NCI-H2081 (cell line): ENCODE measurements at places on chromosomes 12 and 14.

DNA sequence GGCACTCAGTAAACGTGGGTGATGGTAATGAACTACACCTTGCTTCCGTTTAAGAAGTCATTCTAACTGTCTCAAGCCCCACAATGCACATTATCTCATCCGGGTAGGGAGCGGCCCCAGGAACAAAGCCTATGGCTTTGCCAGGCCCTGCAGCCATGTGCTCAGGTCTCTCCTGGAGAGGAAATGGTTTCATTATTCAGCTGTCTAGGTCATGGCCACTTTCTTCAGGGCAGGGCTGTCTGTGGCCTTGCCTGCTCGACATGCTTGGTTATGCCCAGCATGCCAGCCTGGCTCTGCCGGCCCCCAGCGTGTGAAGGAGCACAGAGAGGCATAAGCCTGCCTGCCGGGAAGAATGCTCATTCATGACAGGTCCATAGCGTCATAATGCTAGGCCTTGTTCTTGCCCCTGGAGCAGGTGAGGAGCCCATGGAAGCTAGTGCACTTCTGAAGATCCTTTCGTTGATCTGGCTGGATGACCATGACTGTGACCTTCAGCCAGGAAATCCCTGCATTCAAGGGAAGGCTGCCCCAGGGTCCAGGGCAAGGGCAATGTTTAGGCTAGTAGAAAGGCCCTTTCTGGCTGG lies 26.3 kb upstream of the FOS start:
- DNase-seq = no peak

DNA sequence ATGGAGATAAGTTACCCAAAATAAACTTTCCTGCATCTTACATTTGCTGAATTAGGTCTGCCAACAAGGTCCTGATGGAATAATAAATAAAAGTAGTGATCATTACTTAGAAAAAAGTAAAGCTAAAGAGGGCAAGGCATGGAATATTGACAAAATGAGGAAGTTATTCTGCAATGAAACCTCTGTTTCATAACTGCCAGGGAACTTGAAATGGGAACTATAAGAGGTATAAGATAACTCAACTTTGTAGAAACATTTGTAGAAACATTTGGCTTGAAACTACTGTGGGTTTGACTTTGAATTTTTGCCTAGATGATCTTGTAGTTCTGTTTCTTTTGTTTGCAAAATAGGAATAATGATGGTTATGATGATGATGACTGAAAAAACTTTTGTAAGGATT lies 18.7 kb upstream of the YBX3 start:
- DNase-seq = no peak

GRCh38 chr12:54042970-54043853 lies 10.4 kb downstream of the HOXC5 start:
- no peak for DNase-seq

- no peak for DNase-seq
These were observed 61.4 kb downstream of the UBR7 start for GRCh38 chr14:93268406-93268805.

- no peak for DNase-seq
These were observed 8.2 kb upstream of the CGRRF1 start for GRCh38 chr14:54501480-54501879.

- no peak for DNase-seq
These were observed 152.6 kb downstream of the GLT1D1 start for GRCh38 chr12:129005829-129006228.

DNA sequence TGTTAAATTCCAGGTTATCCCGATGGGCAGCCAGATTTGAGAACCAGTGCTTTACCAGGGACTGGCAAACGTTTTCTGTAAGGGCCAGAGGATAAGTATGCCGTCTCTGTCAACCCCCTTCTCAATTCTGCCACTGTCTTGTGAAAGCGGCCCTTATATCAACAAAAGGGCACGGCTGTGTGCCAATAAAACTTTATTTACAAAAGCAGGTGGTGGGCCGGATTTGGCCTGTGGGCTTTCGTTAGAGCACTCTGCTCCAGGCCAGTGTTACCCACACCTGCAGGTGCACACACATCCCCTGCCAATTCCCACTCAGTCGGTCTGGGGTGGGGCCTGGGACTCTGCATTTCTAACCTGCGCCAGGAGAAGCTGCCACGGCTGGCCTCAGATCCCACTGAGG lies 111.2 kb downstream of the RFLNA start:
- DNase-seq = peak; percentile 62

DNA sequence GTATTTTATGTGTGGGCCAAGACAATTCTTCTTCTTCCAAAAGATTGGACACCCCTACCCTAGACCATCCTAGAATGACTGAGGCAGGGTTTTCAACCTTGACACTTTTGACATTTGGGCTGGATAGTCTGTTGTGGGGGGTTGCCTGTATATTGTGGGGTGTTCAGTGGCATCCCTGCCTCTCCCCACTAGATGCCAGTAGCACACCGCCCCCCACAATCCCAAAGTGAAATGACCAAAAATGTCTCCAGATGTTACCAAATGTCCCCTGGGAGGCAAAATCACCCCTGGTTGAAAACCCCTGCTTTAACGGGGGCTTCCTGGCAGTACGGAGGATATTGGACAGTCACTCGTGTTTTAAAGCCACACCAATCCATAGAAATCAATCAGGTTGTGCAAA lies 219.6 kb downstream of the PHETA1 start:
- no peak for DNase-seq

GRCh38 chr14:65229748-65230728 lies 127.7 kb upstream of the MAX start:
- peak; percentile 57 for DNase-seq

- no peak for DNase-seq
These were observed 6.9 kb downstream of the CFAP251 start for GRCh38 chr12:121925358-121925695.

DNA sequence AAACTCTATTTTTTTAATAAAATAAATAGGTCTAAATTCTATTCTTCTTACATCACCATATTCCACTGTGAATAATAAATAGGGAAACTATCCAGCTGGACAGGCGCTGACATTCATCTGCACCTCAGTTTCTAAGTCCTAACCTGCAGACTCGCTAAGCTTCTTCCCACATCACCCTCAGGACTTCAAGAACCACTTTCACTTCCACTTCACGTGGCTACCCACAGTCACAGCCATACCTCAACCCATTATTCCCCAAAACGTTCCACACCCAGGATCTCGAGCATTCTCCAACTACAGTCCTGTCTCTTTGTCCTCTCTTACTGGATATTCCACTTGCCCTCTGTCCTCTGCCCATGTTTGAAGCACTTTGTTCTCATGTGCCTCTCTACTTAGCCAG lies 71.1 kb downstream of the C2CD5 start:
- DNase-seq = no peak

DNA sequence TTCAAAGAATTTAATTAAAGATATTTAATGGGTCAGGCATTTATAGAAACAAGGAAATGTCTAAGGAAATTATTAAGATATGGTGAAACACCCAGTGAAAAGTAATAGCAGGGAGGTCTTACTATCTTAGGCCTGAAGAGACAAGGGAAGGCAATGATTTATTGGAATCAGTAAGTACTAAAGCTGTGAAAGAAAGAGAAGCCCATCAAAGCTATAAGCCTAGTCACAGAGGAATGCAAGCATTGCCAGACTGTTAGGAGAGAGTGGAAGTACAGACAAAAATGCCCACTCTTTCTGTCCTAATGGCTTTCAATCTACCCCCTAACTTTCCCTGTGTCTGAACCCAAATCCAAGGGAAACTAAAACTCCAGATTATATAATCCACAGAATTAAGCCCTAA lies 69.2 kb upstream of the PIK3C2G start:
- DNase-seq = no peak

GRCh38 chr14:93909429-93910128 lies 17.6 kb upstream of the FAM181A start:
- no peak for DNase-seq

DNA sequence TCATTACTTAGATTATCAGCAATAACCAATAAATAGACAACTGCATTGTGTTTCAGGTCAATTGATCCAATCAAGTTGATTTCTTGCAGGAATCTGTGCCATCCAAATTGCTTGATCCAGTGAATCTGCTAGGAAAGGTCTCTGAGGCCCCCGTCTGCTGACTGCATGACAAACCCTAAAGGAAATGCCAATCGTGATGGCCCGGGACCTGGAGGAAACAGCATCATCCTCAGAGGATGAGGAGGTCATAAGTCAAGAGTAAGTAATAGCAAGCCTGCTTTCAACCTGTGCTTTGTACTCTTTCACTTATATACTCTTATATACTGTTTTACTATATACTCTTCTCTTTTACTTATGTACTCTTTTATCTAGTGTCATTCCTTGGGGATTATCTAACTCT lies 1.9 kb downstream of the TTLL5 start:
- DNase-seq = no peak

DNA sequence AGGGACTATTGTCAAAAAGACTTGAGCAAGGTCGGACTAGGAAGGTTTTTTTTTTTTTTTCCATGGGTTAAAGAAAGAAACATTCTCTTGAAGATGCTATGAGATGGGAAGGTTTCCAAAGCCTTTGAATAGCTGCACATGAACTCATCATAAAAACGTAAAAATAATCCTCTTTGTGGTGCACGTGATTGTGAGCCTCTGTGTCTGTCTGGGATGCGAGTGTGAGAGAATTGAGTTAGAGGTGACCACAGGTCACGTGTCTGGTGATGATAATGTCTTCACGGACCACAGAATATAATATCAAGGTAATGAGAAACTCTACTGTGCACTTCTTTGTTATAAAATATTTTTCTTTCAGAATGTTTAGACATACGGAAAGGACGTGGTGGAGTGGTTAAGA lies 24.3 kb upstream of the ADGRD1 start:
- DNase-seq = no peak

GRCh38 chr14:39621223-39621622 lies 189.0 kb upstream of the FBXO33 start:
- DNase-seq = no peak

- no peak for DNase-seq
These were observed 30.1 kb downstream of the MRPL42 start for GRCh38 chr12:93497456-93497855.

- no peak for DNase-seq
These were observed 24.7 kb downstream of the CLEC2D start for GRCh38 chr12:9694241-9694640.

DNA sequence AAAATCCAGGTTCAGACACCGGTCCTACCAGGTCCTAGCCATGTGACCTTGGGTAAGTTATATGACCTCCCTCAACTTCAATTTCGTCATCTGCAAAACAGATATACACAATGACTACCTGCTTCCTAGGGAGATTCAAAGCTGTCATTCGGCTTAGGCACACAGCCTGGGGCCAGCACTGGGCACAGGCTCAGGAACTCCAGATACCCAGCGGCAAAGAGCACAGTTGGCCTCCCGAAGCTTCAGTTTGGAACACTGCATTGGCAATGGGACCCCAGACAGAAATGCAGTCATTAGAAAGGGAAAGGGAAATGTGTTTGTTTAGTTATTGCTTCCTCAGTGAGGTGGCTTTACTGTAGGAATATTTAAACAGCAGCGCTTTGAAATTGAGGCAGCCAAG lies 11.4 kb downstream of the PLEKHG6 start:
- DNase-seq = peak; percentile 54

DNA sequence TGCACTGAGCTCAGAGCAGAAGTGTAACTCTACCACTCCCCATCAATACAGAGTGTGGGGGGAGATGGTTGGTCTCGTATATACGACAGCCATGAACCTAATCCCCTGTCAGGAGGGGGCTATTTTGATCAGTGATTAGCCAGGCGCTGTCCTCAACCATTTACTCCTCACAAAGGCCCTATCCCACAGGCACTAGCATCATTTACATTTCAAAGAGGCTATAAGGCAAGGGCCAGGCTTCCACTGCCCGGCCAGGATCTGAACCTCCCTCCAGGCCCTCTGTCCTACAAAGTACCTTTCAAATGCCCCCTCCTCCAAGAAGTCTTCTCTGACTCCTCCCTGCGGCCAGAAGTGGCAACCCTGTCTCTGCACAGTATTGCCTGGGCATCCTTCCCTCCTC lies 74.7 kb downstream of the ITPK1 start:
- DNase-seq = no peak

- peak; percentile 62 for DNase-seq
These were observed 4.2 kb upstream of the BAZ2A start for GRCh38 chr12:56634242-56634836.

- DNase-seq = no peak
These were observed 37.3 kb downstream of the GPR135 start for GRCh38 chr14:59427653-59428580.

GRCh38 chr12:10982244-10982643 lies 4.5 kb downstream of the TAS2R50 start:
- DNase-seq = no peak

- DNase-seq = no peak
These were observed 5.2 kb downstream of the FRS2 start for GRCh38 chr12:69475237-69475975.

DNA sequence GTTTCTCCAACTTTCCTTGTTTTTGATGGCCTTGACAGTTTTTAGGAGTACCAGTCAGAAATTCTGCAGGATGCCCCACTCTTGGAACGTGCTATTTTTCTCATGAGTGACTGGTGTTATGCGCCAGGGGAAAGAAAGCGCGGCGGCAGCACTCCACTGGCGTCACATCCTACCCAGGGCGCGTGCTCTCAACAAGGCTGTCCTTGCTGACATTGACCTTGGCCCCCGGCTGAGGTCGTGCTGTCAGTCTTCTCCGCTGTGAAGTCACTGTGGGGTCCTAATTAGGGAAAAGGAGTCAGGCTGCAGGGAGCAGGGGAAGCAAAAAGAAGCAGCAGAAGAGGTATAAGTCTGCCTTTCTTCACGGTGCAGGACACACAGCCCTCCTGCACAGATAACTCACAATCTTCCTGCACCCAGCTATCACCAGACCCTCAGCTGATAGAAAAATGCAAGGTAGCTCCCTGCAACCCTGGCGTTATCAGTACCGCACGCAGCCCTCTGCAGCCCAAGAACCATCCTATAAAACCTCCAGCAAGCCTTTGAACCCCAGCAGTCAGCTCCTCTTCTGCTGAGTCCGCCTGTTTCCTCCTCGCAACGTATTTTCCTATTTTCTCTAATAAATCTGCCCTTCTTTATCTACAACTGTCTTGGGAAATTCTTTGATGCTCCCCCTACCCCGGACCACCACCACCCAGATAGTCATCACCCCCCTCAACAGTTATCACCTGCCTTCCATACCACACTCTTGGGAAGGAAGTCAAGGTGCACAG lies 48.0 kb upstream of the C14orf180 start:
- no peak for DNase-seq

GRCh38 chr12:41905759-41906297 lies 238.8 kb downstream of the GXYLT1 start:
- DNase-seq = no peak

- no peak for DNase-seq
These were observed 21.2 kb downstream of the MTHFD1 start for GRCh38 chr14:64409126-64409920.

DNA sequence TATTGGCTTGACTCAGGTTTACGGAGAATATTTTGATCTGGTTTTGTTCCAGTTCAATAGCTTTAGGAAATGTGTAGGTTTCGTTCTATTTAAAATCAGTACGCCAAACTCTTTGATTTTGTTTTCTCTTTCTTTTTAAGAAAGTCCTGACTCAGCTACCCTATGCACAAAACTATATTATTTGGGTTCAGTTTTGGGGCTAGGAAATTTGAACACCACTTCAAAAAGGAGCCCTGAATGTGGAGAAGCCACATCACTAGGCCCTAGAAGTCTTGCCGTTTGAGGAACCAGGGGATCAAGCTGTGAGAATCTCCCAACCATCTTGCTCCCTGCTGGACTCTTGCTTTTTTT lies 168.2 kb upstream of the BCL2L14 start:
- no peak for DNase-seq
